Endothelial cell (in vitro differentiated cells): ENCODE measurements at places on chromosomes 6 and 20.

DNA sequence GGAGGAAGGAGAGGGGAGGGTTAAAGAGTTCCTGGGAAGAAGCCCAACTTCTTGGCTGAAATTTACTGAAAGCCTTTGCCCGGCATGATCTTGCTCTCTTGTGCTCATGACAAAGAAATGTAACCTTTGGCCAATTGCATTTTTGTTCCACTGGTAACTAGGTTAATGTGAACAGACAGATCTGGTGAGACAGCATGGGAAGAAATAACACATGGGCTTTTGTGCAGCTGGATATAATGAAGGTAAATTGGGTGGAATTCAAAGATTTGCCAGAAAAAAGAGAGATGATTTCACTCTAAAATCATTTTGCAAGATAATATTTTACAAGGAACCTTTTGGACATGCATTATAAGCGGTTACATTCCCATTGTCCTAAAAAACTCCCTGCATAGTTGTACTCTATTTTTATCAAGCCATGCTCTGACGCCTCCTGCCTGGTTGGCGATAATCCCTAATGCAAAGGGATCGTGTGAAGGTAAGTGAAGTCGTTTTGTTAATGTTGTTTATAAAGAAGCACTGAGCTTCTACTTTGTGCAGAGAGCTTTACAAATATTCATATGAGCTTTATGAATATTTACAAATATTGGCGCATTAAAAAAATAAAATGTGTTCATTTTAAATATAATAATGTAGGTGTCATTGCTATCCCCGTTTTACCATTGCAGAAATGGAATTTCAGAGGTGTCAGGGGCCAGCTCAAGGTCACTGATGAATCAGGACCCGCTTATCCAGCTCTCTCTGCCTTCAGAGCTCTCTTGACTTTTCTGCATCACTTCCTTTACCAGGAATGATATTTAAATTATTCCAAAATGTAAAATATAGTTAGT lies 161.3 kb upstream of the AGPAT4 start:
- DNase-seq, result no peak

DNA sequence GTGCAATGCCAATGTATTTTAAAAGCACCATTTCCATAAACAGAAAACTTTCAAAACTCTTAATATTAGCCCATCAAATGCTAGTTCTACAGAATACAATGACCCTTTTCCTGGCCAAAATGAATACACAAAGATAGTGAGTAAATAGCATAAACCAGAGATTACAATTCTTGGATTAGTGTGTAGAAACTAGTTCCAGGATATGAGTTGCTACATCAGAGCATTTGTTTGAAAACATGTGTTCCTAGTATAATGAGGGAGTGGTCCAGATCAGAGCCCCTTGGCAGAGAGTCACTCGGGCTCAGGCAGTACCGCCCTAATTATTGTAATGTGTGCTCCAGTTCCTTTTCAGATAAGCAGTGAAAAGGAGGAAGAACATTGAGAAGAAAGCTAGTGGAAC lies 63.7 kb upstream of the COL21A1 start:
- no peak for DNase-seq

- no peak for DNase-seq
Observed at GRCh38 chr6:44715925-44716324, 328.4 kb downstream of the CDC5L start.

GRCh38 chr6:87663434-87663833 lies 38.6 kb downstream of the AKIRIN2 start:
- no peak for DNase-seq

DNA sequence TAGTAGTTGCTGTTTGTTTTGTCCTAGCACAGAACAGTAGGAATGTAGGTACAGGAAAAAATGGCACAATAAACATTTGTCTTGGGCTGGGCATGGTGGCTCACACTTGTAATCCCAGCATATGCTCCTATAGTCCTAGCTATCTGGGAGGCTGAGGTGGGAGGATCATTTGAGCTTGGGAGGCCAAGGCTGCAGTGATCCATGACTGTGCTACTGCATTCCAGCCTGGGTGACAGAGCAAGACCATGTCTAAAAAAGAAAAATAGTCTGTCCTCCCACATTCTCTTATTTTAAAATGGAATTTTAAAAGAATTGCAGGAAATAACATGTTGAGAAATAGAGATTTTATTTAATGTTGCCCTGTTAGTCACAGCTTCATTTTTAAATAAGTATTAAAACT lies 87.8 kb downstream of the ANKRD6 start:
- no peak for DNase-seq

DNA sequence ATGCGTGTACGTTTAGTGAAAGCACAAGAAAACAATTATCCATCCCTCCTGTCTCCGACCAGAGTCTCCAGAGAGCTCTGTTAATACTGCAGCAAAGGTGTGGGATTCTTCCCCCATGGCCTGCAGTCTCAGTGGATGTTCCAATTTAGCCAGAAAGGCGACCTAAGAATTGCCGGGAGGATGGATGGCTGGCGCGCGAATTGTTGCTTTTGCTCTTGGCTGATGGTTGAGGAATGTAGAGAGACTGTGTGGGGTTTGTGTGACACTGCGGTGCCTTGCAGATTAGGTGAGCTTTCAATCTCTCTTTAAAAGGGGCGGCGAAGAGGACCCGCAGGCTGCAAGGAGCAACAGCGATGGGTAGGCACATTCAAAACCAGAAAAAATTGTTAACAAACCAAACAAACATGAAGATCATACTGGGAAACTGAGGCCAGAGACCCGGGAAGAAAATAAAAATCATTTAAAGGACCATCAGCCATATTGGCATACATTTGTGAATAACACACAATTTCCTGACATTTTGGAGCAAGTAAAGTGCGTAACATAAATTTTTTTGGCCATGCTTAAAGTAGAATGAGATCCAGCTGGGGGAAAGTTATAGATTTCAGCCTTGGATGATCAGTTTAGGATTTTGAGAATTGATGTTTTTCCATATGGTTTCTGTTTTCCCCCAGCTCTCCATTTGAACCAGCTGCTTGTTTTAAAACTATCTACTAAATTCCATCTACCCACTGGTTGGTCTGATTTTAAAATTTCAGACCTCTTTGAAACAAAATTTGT lies 46.3 kb downstream of the GNAS start:
- no peak for DNase-seq

GRCh38 chr6:9708600-9708999 lies 706.3 kb downstream of the TFAP2A start:
- DNase-seq, result no peak

DNA sequence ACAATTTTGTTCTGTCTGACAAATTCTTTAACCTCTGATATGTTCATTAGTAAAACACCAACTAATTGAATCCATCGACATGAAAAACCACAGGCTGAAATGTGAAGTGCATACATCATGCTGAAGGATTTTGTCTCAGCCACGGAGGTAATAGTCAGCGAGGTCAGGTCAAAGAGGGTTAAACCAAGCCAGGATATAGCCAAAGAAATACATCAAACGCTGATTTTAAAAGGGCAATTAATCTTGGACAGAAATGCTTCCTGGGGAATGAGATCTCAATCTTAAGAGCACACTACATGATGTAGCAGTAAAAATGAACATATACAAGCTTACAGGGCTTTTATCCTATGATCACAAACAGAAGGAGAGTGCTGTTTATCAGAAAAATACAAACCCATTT lies 106.7 kb downstream of the PRDM1 start:
- DNase-seq, result no peak

DNA sequence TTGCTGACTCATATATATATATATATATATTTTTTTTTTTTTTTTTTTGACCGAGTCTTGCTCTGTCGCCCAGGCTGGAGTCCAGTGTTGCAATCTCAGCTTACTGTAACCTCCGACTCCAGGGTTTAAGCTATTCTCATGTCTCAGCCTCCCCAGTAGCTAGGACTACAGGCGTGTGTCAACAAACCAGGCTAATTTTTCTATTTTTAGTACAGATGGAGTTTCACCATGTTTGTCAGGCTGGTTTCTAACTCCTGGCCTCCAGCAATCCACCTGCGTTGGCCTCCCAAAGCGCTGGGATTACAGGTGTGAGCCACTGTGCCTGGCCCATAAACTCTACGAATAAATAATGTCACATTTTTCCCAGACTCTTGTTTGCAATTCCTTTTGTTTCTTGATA lies 4.8 kb downstream of the LRP11 start:
- no peak for DNase-seq

DNA sequence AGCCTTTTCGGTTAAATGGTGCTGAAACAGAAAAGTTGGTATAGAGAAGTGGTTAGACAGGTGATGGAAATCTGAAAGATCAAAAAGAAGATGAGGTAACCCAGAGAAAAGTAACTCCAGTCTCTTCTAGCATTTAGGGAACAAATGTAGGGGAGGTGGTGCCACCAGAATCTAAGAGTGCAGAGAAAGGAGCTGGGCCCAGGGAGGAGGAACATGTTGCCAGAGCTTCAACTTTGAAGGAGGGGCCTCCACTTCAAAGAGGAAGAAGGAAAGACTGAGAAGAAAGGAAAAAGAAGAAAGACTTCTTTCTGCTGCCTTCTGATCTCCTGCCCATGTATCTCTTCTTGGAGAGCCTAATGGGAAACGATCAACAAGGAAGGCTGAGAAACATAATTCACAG lies 23.5 kb upstream of the ATRN start:
- DNase-seq, result no peak

DNA sequence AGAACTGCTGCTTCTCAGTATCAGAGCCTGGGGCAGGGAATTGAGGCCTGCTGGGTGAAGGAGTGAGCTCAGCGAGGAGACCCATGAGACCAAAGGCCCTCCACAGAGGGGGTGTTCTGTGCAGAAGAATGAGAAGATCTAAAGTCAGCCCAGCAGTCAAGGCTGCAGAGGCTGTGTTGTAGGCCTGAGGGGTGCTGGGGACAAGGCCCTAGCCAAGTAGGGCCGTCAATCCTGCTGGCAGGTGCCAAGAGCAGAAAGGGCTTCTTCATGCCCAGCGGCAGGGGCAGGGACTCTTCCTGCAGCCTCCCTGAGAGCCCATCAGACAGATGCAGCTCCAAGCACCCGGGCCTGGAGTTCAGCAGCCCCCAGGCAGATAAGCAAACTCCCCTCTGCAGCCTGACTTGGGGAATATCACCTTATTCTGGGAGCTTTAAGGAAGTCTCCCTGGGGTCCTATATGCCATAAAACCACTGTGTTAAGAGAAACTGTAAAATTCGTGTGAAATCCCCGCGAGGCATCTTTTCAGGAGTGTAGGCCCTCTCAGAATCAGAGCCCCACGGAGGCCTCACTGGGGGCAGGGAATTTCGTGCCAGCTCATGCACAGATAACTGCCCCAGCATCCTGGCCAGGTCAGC lies 9.0 kb downstream of the CCDC167 start:
- DNase-seq, result no peak

- DNase-seq, result no peak
Observed at GRCh38 chr6:119483908-119484307, 134.3 kb upstream of the MAN1A1 start.

DNA sequence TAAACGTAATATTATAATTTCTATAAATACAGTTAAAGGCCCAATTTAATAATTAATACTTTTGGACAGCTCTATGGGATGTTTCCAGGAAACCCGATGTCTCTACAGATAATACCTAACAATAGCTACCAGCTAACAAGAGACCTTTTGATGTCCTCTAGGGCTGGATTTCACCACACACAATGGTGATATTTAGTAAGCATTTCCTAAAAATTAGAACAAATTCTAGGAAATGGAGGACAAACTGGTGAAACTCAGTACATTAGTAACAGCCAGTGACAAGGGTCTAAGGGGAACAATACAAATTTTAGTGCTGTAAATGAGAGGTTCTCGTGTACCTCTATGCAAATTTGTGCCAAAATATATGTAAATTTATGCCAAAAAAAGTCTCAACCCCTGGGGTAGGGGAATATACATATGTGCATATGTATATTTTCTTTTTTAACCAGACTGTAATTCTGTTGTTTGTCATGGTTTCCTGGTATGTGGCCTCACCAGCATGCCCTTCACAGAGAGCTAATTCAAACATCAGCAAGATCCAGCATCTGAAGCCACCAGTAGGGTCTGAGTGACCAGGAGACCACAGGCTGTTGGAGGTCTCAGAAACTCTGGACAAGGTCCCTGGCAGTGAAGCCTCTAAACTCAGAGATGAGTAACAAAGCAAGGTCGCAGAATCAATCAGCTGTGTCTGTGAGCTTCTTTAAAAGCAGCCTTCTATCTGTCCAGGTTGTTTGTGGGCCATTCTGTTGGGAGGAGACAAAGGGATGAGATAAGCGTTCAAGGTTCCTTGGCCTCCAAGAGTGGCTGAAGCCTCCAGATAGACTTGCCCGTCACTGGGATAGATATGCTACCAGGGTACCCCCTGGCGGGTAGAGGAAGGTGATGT lies 235.1 kb upstream of the RREB1 start:
- DNase-seq, result no peak

DNA sequence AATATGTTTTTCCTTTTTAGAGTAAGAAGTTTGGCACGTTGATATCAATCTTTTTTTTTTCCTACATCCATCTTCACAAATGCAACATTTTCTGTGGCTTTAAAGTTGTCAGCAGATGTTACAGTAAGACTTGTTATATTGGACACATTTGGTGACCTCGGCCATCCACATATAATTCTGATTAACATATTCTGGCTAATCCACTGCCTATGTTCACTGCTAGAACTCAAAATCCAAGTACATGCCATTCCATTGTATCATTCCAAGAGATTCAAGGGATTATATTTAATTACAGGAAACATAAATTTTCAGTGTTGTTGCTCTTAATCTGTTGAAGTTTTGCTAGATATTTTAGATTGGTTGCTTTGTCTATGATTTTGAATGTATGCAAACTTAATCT lies 367.6 kb downstream of the TENT5A start:
- no peak for DNase-seq

GRCh38 chr6:3208098-3208774 lies 19.2 kb downstream of the TUBB2B start:
- no peak for DNase-seq

- DNase-seq, result no peak
Observed at GRCh38 chr6:30267423-30267822, 54.2 kb upstream of the TRIM26 start.
